ENCODE measurements at places on chromosomes 3 and 15.

- DNase-seq, result no peak
Measured at GRCh38 chr15:46946953-46947352, 770.4 kb upstream of the SEMA6D start.

DNA sequence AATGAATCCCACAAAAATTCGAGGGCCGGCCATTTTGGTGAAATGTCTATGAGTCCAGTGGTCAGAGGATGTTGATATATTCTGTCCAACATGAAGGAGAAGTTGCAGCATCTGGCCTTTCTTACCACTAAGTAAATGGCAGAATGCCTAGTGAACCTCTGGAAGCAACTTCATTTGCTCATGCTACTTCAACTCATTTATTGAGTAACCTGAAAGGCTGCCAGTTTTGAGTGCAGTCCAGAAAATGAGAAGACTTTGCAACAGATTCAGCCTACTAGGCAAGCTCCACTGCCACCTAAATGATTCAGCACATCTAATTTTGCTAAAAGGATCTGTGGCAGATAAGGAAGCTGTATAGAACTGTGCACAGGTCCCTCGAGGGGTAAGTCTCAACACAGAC is 265.0 kb downstream of the OPA1 start:
- peak; percentile 87 for DNase-seq

DNA sequence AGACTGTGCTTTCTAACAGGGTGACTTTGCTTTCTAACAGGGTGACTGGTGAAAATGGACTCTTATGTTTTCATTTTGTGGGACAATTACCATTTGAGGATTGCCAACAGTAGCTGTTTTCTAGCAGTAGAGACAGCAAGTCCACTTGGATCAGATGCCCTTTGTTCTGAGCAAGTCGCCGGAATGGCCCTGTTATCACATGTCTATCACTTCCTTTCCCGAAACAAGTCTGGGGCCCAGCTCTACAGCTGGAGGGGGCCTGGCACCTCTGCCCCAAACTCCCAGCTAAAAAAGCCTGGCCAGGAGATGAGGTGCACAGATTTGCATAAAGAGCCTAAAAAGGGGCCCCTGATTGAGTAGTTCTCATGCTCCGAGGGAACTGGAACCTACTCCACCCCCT is 44.6 kb downstream of the THBS1 start:
- no peak for DNase-seq

DNA sequence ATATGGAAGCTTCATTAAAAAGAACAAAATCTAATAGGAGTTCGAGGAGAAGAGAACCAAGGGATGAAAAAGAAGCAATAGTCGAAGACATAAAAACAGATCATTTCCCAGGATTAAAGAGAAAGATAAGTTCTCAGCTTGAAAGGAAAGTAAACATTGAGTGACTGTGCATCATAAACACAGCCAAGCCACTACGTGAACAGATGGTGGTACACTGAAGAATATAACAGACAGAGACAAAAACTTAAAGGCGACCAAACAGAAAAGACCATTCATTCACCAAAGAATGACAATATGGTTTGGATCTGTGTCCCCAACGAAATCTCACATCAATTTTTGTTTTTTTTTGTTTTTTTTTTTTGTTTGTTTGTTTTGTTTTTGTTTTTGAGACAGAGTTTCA is 210.8 kb upstream of the LINGO1 start:
- no peak for DNase-seq

DNA sequence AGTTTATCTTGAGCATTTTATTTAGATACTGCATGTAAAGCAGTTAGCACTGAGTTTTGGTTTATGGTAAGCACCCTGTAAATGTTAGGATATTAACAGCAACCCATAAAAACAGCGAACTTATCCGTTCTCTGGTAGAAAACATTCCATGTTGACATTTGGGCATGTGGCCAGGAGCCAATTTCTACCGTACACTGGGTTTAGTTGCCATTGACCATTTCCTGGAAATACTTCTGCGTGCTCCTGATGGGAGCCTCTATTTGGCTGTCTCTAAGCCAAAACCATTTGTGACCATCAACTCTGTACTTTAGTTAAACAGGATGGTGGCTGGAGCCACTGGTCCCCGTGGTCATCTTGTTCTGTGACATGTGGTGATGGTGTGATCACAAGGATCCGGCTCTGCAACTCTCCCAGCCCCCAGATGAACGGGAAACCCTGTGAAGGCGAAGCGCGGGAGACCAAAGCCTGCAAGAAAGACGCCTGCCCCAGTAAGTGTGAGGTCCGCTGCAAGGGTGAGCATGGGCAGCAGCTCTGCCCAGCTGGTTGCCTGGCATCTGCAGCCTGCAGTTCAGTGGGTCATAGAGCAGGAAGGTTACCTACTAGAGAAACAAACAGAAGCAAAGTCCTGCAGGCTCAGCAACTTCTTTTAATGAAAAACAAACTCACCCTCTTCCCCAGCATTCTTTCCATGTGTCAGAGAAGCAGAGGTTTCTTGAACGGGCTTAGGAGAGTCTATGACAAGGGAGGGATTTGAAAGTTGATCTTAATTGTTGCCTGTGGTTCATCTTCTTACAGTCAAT is 7.1 kb downstream of the THBS1 start:
- no peak for DNase-seq

DNA sequence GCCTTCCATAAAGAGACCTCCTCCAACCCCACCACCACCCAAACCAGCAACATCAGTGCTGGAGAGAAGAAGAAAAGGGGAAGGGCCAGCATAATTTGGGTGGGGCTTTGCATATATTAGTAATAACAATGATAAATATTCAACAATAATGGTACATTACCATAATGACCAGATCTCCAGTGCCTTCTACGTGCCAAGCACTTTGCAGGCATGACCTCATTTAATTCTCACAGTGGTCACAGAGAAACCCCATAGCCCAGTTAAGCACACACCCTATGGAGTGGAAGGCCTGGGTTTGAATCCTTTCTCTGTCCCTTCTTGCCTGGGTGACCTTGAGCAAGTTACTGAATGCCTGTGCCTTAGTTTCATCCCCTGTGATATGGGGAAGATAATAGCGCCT is 49.2 kb downstream of the CORO2B start:
- no peak for DNase-seq

DNA sequence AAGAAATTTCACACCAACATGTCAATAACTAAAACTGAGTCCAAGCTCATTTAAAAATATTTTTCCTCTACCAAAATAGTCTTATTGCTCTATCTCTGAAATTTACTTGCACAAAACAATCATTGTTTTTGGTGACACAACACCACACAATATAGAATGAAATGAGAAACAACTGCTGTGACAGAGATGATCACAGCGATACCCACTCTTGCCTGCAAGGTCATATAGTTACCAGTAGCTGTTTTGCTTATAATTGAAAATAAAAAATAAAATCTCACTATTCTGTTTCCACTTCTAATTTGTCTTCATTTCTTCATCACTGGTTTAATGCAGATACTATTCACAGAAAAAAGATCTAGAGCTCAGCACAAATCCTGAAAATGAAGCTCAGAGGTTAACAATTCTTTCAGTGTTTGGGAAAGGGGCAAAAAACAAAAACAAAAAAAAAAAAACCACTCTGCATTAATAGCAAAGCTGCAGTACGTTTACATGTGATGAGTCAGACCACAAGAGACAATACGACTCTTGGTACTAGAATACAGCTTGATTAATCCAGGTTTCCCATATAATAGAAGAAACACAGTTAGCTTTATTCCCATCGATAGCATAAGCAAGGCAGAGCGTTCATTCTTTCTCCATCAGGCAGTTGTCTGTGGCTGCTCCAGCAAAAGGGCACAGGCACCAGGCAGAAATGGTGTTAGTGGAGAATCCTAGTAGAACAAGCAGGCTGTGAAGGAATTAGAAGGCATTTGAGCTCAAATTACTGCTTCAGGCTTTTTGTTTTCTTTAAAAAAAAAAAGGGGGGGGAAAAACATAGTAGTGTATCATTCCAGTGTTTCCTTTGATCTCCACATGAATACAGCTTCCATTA is 773 bp downstream of the ANKRD28 start:
- DNase-seq, result peak; percentile 44

DNA sequence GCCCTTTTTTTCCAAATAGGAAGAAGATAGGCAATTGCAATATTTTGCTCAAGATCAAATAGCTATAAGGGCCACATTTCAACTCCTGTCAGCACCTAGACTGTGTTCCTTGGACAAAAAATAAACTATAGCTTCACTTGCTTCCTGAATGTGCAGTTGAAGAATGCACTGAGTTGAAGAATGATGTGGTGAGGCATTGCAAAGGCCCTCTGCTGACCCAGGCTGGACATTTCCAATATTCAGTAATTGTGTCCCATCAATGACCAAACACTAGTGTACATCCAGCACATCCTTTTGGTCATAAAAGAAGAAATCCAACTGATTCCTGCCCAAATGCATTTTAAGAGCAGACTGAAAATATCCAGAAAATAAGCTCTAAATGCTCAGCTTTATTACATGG is 424.8 kb upstream of the TGFBR2 start:
- no peak for DNase-seq

- DNase-seq, result peak; percentile 35
Measured at GRCh38 chr3:119834754-119835370, 53.0 kb downstream of the NR1I2 start.

- DNase-seq, result no peak
Measured at GRCh38 chr3:55591888-55592287, 104.8 kb upstream of the WNT5A start.

GRCh38 chr15:22980189-22981050 is at the start of gene CYFIP1:
Gene CYFIP1 (minus strand): TSS chr15:22980368. CDS start chr15:22947285, 33,083 bp downstream.
- peak; percentile 69 for DNase-seq

GRCh38 chr15:70974004-70974832 is 81.6 kb downstream of the LRRC49 start:
- DNase-seq, result peak; percentile 50

- DNase-seq, result no peak
Measured at GRCh38 chr3:59764171-59764570, 714.3 kb upstream of the CFAP20DC start.

GRCh38 chr3:56051052-56051451 is 417.2 kb downstream of the ERC2 start:
- DNase-seq, result no peak

Measured in hematopoietic multipotent progenitor cell treated with erythropoietin and hydrocortisone succinate and interleukin-3 and kit ligand, for 4 days (in vitro differentiated cells).